Stimulated activated CD4-positive, alpha-beta T cell treated with anti-CD3 and anti-CD28 coated beads, Interleukin-2, amount 100 ng/mL, for 48 hours (primary cell): ENCODE measurements at places on chromosomes 3 and 15.

DNA sequence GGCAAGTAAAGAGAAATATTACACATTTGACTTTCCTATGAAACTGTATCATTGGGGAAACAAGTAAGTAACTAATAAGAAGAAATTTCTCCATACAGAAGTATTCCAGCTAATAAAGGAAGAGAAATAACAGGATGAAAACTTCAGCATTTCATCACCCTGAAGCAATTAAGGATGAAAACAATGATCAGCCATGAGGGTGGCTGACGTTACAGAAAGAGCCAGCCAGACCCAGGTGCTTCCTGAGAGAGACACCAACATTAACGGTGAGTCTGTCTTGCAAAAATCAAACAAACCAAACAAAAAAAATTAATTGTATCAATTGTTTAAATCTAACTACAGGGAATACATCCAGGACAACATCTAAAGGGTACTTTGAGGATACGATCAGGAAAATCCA, 190.0 kb downstream of the ARRDC4 start:
- DNase-seq: no peak

- DNase-seq: no peak
These were observed 119.5 kb upstream of the MLF1 start for GRCh38 chr3:158451405-158452055.

DNA sequence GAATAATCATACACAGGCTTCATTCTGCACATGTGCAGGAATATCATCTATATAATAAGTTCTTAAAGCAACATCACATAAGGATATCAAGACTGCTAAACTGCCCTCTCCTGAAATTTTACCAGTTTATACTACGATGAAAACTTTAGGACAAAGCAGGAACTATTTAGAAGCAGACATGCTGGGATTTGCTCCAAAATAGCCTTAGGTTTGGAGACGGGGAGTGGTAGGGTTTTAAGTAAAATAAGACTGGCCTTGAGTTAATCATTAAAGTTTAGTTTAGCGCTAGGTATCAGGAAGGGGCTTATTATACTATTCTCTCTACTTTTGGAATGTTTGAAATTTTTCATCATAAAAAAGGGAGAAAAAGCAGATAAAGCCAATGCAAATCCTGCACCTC, 115.8 kb downstream of the SRGAP3 start:
- no peak for DNase-seq

DNA sequence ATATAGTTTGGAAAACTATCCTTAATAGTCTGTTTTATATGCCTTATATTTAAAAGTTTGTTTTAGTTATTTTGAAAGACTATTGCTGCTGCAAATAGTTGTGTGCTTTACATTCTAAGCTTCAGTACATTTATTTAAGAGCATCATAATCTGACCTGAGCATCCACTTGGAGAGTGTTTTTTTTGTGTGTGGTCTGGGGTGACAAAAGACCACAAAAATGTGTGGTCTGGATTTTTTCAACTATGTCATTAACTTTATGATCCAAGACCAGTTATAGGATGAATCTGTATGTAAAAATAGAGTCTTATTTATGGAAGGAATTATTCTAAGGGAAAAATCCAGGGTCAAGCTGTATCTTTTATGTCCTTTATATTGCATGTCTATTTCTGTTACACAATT, 77.4 kb downstream of the SLTM start:
- no peak for DNase-seq

DNA sequence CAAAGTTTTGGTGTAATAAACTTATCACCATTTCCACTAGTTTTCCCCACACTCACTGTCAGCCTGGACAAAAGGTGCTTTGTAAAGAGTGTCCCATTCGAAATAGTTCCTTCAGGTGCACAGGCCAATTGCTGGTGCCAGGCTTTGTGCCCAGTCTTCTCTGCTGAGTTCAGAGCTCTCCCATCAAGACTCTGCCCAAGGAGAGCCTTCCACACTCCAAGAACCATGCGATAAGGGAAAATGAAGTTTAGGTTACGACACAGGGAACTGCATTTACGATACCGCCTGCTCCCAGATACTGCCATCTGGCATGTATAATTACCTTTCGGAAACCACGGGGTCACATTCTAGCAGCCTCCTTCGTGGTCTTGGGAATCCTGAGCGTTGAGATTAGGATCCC, 379.6 kb downstream of the MECOM start:
- no peak for DNase-seq

DNA sequence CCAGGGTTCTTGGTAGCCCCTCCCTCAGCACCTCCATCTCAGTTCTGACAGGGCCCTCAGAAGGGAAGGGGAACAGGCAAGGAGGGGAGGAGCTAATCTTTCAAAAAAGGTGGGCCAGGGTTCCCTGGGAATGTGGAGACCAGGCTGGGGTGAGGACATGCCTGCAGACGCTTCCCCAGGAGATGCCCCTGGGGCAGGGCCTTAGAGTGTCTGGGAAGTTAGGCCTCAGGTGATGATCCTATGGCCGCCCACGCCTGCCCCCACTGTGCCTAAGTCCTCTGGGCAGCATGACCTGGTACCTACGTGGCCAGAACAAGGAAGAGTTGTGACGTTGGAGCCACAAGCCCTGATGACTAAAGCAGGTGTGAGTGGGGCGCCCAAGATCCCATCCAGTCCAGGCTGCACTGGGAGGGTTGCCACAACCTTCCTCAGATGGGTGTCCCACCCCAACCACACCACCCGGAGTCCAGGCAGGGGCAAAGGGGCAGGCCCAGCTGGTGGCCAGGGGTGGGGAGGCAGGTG, 3.9 kb upstream of the SEMA3B start:
- no peak for DNase-seq

DNA sequence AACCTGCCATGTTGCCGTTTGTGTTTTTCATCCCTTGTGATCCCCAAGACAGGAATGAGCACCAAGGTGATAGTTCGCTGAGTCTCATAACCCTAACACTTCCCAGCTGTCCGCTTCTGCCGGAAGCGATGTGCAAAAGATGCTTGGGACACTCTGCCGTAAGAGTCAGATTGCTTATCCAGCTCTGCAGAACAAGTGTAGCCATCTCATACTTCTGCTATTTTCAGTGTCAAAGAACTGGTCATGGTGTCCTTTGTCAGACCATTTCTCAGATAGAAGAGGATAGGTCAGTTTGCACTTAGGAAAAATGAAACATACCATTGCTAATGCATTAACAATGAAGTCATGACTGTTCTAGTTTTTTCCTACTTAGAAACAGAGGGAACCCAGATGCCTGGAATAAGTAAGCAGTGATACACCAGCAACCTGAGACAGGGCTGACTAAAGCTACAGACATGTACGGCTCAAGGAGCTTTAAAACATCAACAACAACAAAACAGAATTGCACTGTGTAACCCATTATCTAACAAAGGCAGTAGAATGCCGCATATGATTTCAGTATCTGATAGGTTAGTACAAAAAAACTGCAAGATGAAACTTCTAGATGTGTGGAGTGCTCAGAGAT, 134.0 kb upstream of the IL12A start:
- DNase-seq: no peak

DNA sequence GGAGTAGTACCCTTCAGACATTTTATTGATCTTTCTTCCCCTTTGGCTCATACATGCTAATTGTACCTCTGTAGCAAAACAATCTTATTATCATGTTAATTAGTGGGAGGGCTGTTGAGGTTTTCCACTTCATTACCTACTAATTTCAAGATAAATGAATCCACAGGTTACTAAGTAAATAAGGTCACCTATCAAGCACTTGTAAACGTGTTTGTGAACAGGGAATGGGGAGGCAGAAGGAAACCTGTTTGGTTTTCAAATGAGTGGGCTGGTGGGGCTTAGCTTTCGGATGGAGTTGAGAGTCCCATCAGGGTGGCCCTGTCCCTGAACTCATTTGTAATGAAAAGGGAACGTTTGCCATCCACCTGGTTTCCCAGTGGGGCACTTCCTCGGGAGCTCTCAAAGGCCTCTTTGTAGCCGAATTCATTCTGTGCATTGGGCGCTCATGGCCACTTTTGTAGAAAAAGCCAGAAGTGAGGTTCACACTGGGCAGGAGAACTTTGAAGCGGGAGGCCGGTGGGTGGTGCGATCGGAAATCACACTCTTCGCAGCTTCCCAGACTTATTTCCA, 419.8 kb upstream of the NR2F2 start:
- DNase-seq: no peak

GRCh38 chr3:174440253-174440701, 418.9 kb upstream of the NAALADL2 start:
- no peak for DNase-seq

DNA sequence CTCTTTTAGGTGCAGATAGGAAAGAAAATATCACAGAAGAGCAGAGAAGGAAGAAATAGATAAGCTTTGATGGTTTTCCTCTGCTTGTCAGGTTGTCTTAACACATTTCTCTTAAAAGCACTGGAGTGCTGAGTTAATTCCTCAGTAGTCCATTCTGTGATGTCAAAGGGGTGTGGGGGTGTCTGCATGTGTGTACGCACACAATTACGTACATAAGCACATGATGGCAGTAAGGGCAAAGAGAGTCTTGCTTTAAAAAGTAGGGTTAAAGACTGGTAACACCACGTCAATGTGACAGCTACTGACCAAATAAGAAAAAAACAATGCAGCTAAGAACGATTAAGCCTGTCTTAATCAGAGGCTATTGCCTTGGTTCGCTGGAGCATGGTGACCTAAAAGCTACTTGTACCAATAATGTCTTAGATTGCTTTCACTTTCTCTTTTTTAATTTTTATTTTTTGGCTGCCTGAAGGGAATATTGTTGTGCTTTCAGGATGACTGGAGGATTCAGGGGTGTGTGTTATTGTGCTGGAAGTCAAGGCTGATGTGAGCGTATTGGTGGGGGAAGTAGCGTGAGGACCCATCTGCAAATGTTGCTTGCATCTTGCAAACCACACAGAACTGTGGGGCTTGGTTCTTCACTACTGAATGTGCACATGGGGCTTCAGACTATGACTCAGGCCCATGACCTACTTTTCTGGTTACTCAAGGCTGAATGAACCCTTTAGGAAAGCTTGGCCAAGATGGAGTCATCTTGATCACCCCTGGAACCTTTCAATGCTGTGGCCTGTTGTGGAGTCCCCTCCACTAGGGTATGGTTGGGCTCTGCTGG, 417.8 kb upstream of the TPM1 start:
- DNase-seq: no peak

DNA sequence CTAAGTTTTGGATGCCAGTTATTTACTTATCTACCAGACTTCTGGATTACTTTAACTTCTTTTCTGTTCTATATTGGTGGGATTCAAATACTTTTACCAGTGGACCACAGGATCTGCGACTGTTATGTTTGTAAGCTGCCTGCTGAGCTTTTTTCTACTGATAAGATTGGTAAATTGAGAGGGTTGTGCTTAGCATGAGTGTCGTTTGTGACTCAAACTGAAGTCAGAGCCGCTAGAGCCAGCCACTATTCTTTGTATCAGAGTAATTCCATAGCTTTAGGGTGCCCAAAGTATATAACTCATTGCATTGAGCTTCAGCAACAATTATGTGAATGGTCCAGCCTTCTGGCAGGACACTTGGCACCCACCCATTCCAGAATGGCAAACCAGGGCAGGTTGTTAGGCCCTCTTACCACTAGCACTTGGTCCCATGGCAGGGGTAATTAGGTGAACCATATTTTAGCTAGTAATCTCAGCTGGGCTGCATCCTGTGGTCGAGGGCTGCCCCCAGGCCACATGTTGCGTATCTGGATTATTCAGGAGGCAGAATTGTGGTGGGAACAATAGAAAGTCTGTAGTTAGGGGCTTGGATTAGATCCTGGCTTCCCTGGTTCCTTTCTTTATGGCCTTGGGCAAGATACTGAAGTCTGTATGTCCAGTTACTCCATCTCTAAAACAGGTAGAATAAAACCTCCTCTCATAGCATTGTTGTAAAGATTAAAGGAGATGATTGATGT, 6.0 kb downstream of the PLCL2 start:
- DNase-seq: no peak

GRCh38 chr3:136604961-136605360, 147.2 kb downstream of the STAG1 start:
- DNase-seq: no peak

GRCh38 chr3:88668180-88668579, 439.2 kb upstream of the EPHA3 start:
- DNase-seq: no peak

DNA sequence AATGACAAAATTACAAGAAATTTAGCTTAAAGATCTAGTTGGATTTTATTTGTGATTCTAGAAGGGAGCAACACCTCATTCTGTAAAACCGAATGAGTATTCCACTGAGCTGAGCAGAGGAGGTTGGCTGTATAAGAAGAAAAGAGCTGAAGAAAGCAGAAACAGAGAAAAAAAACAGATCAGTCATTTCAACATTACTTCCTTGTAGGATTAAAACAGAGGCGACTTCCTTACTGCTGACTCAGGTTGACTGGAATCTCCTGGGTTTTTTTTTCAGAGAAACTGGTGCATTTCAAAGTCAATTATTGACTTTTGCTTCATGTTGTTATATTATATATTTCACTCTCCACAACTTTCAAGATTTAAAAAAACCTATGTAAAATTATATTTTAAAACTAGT, 368.1 kb upstream of the UBE2E2 start:
- no peak for DNase-seq

GRCh38 chr3:103077910-103078309, 643.1 kb downstream of the ZPLD1 start:
- DNase-seq: no peak

DNA sequence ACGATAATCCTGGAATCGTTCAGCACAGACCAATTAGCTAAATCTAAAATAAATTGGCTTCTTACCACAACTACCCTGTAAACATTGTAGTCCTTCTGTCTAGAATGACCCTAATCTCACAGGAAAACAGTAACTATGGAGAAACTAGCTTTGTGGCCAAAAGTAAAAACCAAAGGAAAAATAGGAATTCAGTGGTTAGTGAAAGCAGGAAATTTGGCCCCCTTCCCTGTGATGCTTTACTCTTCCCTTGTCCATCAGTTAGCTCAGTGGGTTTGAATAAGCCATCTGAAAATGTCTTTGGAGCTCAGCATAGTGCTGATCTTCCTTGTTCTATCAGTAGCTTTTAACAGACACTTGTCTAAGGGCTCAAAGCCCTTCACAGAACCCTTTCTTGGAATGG, 1.6 kb downstream of the NMD3 start:
- DNase-seq: no peak

- DNase-seq: no peak
These were observed 48.1 kb downstream of the HSPBAP1 start for GRCh38 chr3:122745369-122746021.

DNA sequence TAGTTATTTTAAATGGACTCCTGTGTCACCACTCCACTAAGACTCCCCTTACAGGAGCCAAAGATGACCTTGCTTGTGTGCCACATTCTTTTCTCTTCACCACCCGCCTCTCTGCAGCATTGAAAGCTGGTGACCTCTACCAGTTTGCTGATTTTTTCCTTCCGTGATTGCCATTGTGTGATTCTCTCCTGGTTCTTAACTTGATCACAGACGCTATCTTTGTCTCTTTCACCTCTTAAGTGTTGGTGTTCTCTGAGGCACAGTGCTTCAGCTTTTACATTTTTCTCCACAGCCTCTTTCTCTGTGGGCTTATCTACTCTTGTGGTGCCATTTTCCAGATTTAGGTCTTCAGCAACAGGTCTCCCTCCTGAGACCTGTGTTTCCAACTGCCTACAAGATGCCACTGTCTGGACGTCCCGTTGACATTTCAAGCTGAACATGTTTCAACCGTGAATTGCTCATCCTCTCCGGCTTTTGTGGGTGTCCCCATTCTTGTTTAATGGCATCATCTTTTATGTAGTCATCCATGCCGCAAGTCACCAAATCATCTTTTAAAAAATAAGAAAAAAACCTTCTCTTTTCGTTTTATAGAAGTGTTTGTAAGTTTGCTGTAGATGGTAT, 26.5 kb downstream of the IQGAP1 start:
- no peak for DNase-seq
